ENCODE measurements at places on chromosomes 6 and 20.

- peak; percentile 50 for DNase-seq
Observed at GRCh38 chr6:111478749-111479148, 4.3 kb downstream of the REV3L start.

DNA sequence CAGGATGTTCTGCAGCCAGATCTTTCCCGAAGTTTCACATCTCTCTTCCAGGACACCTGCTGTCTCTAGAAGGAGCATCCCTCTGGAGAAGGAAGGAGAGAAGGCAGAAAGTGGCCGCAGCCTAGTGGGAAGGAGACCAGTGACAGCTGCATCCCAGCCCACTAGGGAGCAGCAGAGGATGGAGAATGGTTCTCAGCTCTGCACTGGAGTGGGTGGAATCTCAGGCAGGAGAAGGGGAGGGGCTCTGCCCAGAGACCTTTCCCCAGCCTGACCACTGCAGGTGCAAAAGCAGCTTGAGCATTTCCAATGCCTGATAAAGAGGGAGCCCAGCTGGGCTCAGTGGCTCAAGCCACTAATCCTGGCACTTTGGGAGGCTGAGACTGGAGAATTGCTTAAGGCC lies 32.3 kb downstream of the NCR2 start:
- no peak for DNase-seq

DNA sequence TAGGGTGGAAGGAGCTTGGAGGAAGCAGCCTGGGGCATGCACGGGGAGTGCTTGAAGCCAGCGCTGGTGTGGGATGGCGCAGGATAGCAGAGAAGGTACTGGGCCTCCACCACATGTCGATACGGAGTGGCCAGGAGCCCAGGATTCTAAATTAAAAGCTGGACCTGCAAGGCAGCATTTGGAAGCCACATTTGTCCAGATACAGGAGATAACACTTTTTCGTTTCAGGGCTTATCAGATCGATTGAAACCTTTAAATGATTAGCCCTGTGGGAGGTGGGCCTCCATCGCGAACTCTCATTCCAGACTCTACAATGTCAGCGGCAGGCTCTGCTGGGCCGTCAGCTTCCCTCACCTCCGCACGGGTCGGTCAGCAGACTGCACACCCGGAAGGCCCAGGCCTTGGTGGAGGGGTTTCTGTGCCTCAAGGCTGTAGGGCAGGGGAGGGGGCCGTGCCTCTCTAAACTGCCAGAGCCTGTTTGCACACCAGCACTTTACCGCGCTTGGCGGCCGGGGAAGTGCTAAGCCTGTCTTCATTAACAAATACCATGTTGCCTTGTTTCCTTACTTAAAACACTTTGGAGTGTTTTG lies 17.9 kb downstream of the EDN3 start:
- no peak for DNase-seq

- no peak for DNase-seq
Observed at GRCh38 chr6:136235233-136235564, 14.9 kb downstream of the MTFR2 start.

- no peak for DNase-seq
Observed at GRCh38 chr20:51749674-51750036, 18.5 kb downstream of the ATP9A start.

GRCh38 chr6:72861935-72862432 lies 240.1 kb downstream of the KCNQ5 start:
- DNase-seq: no peak

GRCh38 chr20:34579191-34579978 lies 20.9 kb downstream of the MAP1LC3A start:
- DNase-seq: no peak

- no peak for DNase-seq
Observed at GRCh38 chr6:119610265-119610664, 260.7 kb upstream of the MAN1A1 start.

GRCh38 chr6:85798931-85799652 lies 156.4 kb upstream of the SYNCRIP start:
- no peak for DNase-seq

GRCh38 chr20:5729348-5729747 lies 20.9 kb upstream of the SHLD1 start:
- no peak for DNase-seq

DNA sequence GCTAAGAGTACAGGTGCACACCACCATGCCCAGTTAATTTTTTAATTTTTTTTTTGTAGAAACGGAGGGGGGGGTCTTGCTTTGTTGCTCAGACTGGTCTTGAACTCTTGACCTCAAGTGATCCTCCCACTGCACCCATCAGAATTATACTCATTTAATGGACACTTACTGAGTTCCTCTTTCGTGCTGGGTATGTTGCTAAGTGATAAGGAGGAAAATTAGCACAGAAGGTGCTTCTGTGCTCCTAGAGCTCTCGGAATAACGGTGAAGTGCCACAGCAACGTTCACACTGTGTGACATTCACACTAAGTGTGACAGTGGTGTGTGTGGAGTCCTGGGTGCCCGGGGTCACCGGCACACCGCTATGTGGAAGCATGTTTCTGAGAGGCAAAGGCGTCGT lies 32.1 kb upstream of the BMP6 start:
- no peak for DNase-seq

DNA sequence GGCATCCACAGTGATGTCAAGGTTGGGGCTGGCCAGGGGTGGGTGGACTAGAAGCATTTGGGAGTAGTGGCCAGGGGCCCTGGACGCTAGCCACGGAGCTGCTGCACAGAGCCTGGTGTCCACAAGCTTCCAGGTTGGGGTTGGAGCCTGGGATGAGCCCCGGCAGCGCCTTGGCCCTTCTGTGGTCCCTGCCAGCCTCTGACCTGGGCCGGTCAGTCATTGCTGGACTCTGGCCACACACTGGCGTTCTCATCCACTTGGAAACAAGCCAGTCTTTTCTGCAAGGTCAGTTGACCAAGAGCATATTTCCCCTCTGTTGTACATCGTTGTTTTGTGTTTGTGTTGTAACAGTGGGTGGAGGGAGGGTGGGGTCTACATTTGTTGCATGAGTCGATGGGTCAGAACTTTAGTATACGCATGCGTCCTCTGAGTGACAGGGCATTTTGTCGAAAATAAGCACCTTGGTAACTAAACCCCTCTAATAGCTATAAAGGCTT lies 8.4 kb downstream of the PSMA7 start:
- DNase-seq: no peak

DNA sequence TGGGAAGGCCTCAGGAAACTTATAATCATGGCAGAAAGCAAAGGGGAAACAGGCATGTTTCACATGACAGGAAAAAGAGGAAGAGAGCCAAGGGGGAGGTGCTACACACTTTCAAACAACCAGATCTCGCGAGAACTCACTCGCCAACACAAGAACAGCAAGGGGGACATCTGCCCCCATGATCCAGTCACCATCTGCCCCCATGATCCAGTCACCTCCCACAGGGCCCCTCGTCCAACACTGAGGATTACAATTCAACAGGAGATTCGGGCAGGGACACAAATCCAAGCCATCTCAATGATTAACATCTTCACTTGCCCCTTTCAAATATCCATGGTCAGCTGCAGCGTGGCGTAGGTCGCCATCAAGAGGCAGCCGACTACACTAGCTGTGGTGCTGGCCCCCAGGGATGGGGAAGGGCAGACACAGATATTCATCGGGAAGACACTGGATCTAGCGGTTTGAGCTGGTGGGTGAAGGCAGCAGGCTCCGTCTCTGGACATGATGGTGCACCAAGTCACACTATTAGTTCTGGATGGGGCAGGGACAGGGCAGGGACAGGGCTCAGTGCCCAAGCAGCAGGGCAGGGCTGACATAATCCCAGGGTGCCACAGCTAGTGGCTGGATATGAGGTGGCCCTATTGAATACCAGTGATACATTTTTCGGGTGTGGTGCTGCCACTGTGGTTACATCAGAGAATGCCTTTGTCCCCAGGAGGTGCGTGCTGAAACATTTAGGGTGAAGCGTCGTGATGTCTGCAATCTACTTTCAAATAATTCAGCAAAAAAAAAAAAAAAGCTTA lies 31.6 kb downstream of the TUBB2B start:
- no peak for DNase-seq

DNA sequence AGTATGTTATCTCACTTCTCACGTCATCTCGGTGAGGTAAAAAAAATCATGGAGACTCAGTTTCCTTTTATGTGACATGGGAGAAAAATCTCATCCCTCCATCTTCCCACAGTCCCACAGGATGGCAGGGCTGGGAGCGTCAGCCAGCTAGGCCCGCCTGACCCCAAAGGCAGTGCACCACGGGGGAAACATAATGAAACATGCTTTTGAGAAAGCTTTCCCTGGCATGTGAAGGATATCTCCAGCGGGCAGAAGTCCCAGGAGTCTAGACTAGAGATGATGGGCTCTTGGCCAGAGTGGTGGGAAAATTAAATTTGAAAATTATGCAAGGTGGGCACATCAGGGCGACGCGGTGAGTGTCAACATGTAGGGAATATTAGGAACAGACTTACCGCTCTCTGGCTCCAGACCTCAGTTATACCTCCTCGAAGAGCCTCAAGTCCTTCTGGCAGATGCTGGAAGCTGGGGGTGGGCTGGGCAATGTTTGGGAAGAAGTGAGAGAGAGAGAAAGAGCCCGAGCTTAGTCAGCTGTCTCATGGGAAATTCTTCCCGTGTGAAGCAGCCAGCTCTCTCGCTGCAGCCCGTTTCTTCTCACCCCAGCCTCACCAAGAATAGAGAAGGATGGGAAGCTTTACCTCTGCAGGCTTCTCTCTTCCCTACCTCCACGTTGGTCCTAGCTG lies 52.3 kb downstream of the MOCS1 start:
- no peak for DNase-seq

DNA sequence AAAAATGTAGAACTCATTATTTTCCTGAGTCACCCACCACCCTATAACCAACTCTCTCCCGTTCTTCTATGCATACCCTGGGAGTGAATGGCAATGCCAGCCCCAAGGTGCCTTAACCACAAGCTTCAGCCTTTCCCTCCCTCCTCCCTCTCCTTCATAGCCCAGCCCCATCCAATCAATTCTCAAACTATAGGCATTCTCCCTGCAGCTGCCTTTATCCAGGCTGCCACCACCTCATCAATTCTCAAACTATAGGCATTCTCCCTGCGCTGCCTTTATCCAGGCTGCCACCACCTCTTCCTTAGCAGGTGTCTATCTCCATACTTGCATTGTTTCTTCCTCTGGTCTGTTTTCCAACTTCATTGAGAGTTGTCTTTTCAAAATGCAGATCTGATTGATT lies 77.1 kb downstream of the PLEKHG1 start:
- DNase-seq: no peak

DNA sequence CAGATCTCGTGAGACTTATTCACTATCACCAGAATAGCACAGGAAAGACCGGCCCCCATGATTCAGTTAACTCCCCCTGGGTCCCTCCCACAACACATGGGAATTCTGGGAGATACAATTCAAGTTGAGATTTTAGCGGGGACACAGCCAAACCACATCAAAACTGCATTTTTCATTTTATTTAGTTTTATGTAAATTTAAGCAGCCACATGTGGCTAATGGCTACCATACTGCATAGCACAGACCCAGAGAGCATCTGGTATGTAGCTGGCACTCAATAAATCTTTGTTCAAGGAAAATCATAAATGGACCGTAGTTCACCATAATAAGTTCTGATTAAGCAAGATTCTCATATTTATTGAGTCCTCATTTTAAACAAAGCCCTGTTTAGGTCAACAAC lies 15.3 kb downstream of the GFOD1 start:
- no peak for DNase-seq

Data from activated CD4-positive, alpha-beta T cell treated with anti-CD3 and anti-CD28 coated beads, Interleukin-2, Interleukin-4, amounts not matched to agents 100 ng/mL and 50 ng/mL, durations not matched to agents 16 hours and 8 hours (primary cell).